Cortex of kidney (tissue), 1 donor: ENCODE measurements at places on chromosomes 12 and 14.

DNA sequence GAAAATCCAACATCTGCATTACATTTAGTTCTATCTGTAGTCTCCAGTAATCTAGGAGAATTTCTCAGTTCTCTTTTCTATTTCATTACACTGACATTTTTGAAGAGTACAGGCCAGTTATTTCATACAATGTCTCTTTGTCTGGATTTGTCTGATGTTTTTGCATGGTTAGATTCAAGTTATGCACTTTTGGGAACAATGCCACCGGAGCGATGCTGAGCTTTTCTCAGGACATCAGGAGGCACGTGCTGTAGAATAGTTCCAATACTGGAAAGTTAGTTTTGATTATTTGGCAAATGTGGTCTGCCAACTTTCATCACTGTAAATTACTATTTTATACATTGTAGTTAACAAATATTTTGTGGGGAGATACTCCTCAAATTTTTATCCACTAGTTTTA lies 43.1 kb downstream of the ALDH1L2 start:
- no peak for DNase-seq

DNA sequence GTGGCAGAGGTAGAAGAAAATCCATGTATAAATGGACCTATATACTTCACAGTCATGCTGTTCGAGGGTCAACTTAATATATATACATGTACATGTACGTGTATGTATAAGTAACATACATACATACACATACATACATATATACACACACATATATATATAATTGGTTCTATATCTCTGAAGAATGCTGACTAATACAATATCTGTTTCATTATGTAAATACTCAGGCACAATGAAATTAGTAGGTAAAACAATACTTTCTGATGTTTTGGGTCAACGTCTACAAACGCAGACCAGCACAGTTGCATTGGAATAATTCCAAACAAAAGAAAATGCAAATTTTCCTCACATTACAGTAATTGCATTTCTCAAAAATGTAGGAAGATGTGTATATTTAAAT lies 202.7 kb upstream of the DAAM1 start:
- no peak for DNase-seq

GRCh38 chr14:70139384-70139783 lies 49.4 kb downstream of the SLC8A3 start:
- no peak for DNase-seq

- DNase-seq: no peak
Observed at GRCh38 chr12:47818467-47819137, 1.1 kb downstream of the HDAC7 start.

GRCh38 chr14:89849931-89850330 lies 104.6 kb downstream of the EFCAB11 start:
- no peak for DNase-seq

DNA sequence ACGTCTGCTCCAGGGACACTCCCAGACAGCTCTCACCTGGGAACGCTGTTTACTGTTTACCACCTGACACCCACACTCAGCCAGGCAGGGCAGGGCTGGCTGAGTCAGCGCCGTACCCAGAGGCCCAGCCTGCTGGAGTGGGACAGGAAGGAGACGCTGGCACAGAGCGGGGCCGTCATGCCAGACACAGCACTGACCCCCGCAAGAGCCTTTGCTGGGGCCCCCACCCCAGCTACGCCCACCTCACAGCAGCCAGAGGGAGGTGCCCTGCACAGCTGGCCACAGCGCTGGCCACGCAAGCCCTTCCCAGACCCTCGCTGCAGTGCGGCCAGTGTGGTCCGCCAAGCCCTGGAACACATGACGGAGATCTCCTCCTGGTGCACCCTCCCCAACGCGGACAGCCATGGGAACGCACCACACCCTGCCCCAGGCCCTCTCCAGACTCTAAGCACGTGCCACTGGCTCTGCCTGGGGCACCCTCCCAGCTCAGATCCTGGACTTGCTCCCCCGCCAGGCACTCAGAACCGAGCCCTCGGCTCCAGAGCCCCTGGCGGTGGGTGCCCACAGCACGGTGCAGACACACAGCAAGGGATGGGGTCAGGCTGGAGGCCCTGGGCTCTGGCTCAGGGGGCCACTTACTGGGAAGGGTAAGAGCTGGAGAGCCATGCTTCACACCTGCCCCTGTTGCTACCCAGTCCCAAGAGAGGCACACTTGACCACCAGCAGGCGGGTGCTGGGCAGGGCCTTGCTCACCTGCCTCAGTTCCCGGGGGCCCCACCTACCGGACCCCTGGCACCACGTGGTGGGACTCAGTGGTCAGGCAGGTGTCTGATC lies 5.7 kb downstream of the AHNAK2 start:
- no peak for DNase-seq

DNA sequence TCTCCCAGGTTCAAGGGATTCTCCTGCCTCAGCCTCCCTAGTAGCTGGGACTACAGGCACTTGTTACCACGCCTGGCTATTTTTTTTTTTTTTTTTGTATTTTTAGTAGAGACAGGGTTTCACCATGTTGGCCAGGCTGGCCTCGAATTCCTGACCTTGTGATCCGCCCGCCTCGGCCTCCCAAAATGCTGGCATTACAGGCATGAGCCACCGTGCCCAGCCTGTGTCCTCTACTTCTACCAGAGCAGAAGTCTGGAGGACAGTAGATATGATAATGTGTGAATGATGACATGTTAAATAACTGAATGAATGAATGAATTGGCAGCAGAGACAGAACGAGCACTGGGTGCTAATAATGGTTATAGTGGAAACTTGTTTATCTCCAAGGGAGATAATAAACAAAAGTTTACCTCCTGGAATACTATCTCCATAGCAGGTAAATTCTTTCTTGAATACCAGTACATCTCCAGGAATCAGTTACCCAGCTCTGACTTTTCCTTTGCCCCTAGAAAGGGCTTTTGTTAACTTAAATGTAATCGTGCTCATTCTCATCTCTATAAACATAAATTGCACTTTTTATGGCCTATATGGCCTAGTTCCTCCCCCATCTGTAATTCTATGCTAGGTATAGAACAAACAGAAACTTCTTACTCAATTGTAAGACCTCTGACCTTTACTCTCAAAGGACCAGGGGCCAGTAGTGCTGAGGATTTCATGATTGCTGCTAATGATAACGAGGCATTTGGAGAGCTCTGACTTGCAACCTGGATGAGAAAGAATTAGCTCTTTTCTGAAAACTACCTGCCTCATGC lies 7.2 kb upstream of the LGALS3 start:
- no peak for DNase-seq

- no peak for DNase-seq
Observed at GRCh38 chr12:65640489-65640901, 183.8 kb upstream of the HMGA2 start.

GRCh38 chr14:32567543-32568384 lies 238.7 kb downstream of the AKAP6 start:
- no peak for DNase-seq

DNA sequence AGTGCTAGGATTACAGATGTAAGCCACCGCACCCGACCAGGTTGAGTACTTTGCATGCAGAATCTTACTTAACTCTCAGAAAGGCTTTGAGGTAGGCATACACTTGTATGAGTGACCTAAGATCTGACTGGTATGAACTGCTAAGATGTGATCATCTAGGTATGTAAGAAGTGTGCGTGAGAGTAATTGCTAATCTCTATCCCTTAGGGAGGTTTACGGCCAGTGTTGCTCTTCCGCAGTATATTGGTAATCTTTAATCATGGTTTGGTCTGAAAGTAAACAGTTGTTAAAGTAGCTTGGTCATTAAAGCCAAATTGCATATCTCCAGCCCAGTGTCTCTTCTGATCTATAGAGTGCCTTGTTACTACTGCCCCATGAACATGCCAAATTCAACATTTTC lies 7.8 kb downstream of the UNG start:
- no peak for DNase-seq

- DNase-seq: no peak
Observed at GRCh38 chr12:76506149-76506548, 53.4 kb downstream of the OSBPL8 start.

- no peak for DNase-seq
Observed at GRCh38 chr12:72276181-72276805, 4.1 kb downstream of the TRHDE start.

- no peak for DNase-seq
Observed at GRCh38 chr12:101267111-101267510, 12.8 kb upstream of the UTP20 start.

GRCh38 chr14:105249182-105250007 lies 1.1 kb downstream of the BTBD6 start:
- DNase-seq: no peak

GRCh38 chr14:65840118-65840751 lies 427.7 kb downstream of the FUT8 start:
- DNase-seq: no peak

- DNase-seq: no peak
Observed at GRCh38 chr14:54219261-54220070, 177.3 kb upstream of the CDKN3 start.

GRCh38 chr14:39683691-39684260 lies 251.5 kb upstream of the FBXO33 start:
- no peak for DNase-seq

GRCh38 chr12:125255935-125256633 lies 190.8 kb downstream of the AACS start:
- no peak for DNase-seq

GRCh38 chr12:16155938-16156337 lies 121.5 kb downstream of the SLC15A5 start:
- DNase-seq: no peak

DNA sequence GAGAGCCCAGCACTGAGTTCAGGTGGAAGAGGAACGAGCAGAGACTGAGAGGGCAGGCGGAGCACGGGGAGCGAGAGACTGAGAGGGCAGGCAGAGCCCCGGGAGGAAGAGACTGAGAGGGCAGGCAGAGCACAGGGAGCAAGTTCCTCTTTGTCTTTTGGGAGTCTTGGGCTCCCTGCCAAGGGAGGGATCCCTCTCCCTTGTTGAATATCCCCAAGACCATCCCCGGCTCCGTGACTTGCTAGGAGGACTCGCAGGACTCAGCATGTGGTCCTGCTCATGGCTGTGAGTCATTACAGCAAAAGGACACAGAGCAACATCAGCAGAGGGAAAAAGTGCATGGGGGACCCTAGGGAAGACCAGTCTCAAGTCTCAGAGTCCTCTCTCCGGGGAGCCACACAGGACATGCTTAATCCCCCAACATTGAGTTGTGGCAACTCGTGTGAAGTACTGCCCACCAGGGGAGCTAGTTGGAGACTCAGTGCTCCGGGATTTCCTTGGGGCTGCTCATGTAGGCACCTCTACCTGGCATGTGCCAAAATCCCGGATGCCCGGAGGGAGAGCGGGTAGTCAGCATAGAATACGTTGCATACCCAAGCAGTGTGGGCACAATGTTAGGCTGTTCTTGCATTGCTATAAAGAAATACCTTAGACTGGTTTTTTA lies 81.0 kb downstream of the CCDC92 start:
- no peak for DNase-seq

DNA sequence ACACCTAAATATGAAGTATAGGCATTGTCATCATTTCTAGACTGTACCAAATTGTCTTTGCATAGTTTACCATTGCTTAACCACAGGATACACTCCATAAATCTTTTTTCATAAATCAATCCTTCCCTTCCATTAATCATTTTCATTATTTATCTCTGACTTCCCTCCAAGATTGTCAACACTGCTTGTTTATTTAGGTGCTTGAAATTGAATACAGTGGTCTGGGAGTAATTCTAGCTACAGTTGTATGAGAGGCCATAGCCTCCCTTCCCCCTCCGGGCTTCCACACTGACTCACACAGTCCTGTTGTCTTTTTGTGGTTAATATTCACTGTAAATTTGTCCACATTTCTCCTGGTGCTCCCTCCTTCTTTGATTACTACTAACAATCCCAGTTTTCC lies 114.2 kb upstream of the ARID2 start:
- no peak for DNase-seq

DNA sequence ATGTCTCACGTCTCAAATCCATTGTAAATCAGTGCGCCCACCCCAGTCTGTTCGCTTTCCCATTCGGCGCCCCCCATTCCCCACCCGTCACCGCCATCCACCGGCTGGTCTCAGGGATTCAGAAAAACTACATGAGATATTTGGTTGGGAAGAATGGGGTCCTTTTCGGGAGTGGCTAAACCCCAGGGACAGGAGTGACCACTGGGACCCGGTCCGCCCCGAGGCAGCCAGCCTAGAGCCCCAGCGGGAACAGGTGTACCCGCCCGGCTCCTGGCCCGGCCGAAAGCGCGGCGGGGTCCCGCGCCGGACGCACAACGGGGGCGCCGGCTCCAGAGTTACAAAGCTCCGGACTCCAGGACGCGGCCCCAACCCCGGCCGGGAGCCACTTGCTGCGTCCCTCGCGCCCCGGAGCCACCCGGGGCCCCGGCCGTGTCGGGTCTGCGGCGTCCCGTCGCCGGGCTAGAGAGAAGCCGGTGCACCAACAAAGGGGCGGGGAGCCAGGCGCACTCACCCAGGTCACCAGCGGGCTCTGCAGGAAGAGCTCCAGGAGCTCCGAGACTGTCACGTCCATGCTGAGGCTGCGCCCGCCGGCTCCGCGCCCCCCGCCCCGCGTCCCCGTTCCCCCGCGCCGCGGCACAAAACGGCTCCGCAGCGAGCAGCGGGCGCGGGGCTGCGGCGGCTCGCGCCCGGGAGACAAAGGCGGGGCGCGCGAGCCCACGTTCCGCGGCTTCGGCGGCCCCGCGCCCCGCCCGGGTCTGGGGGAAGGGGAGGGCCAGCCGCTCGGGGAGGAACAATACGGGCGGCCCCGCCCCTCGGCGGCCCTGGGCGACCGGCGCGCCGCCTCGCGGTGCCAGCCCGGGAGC lies at the start of gene CCDC88C:
Gene CCDC88C (minus strand): TSS at position 701 of the 863 bp plus-strand sequence. CDS start 130 bp downstream, at position 571.
- DNase-seq: no peak

DNA sequence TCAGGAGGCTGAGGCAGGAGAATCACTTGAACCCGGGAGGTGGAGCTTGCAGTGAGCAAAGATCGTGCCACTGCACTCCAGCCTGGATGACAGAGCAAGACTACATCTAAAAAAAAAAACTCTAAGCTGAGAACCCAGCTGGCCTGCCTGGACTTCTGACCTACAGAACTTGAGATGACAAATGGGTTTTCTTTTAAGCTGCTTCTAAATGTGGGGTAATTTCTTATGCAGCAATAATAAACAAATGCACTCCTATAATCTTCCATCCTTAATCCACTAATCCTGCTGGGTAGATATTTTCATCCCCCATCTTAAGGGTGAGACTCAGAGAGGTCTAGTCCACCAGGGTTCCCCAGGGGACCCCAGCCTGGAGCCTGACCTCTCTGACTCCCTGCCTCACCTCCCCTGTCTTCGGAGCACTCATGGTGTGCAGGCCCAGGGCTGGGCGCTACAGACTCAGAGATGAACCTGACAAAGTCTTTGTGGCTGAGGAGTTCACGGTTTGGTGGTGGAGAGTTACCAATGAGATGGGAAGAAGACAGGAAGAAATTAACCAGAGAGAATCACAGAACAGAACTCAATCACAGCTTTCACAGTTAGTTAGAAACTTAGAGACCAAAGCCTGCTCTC lies 39.7 kb upstream of the BDKRB2 start:
- DNase-seq: no peak

DNA sequence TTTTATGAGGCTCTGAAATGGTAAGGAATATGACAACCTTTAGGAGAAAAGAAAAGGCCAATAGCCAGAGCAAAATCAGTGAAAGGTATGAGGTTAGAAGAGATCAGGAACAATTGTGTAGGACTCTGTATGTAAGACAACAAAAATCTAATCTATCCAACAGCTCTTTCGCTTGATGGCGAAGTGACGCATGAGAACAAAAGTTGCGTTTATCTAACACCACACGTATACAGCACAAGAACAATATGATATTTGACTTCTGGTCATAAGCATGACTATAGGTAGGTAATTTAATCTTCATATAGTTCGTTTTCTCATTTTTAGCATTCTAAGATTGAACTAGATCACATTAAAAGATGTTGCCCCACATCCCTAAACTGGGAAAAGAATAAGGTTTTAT lies 1.5 kb downstream of the CLECL1 start:
- DNase-seq: no peak
